ENCODE measurements at places on chromosomes 3 and 15. TPM values are rescaled to one million over a fixed set of nuclear protein-coding genes. Genes with fewer than 3 reads are reported as not detected.

- H3K27me3 ChIP-seq = no peaks in the 10 kb centered on the region
- DNase-seq = no peak
- peak overlapping the region; percentile 84 for H3K27ac ChIP-seq
These were observed 10.9 kb downstream of the GNB5 start for GRCh38 chr15:52180196-52180835.

DNA sequence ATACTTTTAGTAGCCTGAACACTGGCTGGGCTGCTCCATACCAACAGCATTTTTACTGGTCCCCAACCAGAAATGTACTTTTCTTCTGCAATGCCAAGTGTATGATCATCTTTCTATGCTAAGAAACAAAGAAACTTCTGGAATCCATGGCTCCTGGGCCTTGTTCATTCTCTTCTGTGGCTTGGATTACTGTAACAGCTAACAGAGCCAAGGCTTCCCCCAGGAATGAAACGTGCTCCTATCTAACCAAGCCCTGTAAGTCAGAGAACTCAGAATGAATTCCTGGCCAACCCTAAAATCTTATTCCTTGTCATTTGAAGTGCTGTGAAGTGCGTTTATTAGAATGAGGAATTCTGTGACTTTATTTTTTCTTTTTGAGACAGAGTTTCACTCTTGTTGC is 102.9 kb upstream of the RAD18 start:
- no peak overlapping the region for H3K27ac ChIP-seq
- H3K27me3 ChIP-seq = no peaks in the 10 kb centered on the region
- DNase-seq = no peak
- no peak overlapping the region for H3K4me3 ChIP-seq
- no peaks in the 10 kb centered on the region for H3K4me1 ChIP-seq

- no peaks in the 10 kb centered on the region for H3K36me3 ChIP-seq
- DNase-seq = no peak
- H3K27ac ChIP-seq = no peak overlapping the region
- H3K4me1 ChIP-seq = peaks cover 15% of the 10 kb centered on the region
These were observed 1.4 kb upstream of the CRABP1 start for GRCh38 chr15:78338781-78339180.

DNA sequence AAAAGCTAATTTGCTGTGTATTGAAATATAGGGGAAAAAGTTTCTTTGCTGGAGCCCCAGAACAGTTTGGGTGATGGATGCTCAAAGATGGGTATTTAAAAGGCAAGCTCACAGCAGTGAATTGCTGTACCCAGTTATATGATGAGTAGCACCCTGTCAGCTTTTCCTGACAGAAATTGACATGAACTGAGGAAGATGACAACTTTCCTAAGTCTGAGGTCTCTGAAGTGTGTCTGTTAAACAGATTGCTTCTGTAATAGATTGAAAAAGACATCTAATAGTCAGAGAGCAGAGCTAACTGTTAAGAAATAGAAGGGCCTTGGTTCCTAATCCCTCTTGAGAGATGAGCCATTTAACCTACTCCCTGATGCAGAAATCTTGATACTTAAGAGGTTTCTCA is 1278.0 kb upstream of the ALCAM start:
- H3K27me3 ChIP-seq = no peaks in the 10 kb centered on the region
- H3K36me3 ChIP-seq = no peaks in the 10 kb centered on the region
- DNase-seq = no peak

DNA sequence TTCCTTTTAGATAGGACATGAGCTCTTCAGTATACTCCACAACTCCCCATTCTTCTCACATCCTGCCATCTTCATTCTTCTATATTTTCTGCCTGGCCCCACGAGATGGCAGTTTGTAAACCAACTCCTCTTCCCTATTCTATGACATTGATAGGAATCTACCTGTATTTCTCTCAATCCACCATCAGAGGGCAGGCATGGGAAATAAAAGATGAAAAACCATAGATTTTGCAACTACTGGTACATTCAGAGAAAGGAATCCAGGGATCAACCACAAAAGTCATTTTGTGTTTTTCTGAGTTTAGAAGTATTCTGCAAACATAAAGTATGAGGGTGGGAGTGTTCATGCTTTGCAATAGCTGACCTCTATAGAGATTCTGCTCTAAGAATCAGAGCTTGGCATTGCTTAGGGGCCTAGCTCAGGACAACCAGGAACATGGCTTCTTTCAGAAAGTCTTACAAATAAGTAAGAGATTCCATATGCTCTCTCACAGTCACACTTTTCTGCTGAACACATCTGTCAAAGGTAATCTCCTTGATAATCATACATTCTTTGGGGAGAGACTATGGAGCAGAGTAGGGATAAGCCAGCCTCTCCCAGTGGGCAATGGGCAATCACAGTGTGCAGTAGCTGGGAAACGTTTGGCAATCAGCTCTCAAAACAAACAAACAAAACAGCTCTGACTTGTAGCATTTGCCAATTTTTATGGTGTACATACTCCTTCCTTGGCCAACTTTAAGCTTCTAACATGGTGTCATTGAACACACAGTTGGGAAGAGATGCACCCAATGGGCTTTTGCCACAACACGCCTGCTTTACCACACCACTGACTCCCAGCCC is 43.1 kb upstream of the SLC25A36 start:
- H3K27ac ChIP-seq = no peak overlapping the region
- H3K36me3 ChIP-seq = no peaks in the 10 kb centered on the region
- no peaks in the 10 kb centered on the region for H3K4me1 ChIP-seq
- no peak for DNase-seq

- peak; percentile 24 for DNase-seq
- no peak overlapping the region for H3K27ac ChIP-seq
- no peak overlapping the region for H3K4me3 ChIP-seq
- no peaks in the 10 kb centered on the region for H3K27me3 ChIP-seq
- peaks cover 7% of the 10 kb centered on the region for H3K4me1 ChIP-seq
- no peaks in the 10 kb centered on the region for H3K36me3 ChIP-seq
These were observed 49.5 kb downstream of the ITGA11 start for GRCh38 chr15:68382286-68383007.

DNA sequence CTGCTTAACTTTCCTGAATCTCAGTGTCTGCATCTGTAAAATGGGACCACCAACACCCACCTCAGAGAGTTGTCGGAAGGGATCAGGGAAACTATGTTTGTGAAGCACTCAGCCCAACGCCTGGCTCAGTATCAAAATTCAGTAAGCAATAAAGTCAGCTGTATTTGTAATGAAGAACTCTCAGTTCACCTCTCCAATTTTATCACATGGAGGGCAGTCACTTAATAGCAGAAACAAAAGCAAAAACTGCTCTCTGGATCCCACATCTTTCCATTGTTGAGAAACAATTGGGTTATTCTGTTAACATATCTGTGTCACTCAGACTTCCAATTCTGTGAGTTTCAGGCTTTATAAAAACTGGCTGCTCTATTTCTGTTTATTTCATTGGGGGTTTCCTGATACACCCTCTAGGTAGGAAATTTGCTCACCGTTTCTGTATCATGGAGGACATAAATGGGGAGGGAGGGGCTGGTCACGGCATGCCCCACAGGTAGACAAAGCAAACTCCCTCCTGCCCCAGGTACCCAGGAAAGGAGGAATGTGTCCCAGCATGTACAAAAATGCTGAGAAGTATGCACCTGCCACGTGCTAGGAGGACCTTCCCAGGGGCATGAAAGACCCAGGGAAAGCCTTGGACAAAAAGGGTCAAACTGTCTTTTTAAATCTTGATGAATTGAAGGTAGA is 81.4 kb upstream of the LMOD3 start:
- no peaks in the 10 kb centered on the region for H3K27me3 ChIP-seq
- no peak for DNase-seq
- H3K36me3 ChIP-seq = no peaks in the 10 kb centered on the region
- H3K4me1 ChIP-seq = no peaks in the 10 kb centered on the region
- H3K4me3 ChIP-seq = no peak overlapping the region
- no peak overlapping the region for H3K27ac ChIP-seq

GRCh38 chr3:109618766-109619378 is 281.5 kb upstream of the DPPA4 start:
- H3K27ac ChIP-seq = no peak overlapping the region
- no peak overlapping the region for H3K4me3 ChIP-seq
- H3K27me3 ChIP-seq = no peaks in the 10 kb centered on the region
- no peaks in the 10 kb centered on the region for H3K4me1 ChIP-seq
- H3K36me3 ChIP-seq = no peaks in the 10 kb centered on the region

- H3K4me3 ChIP-seq = no peak overlapping the region
- no peaks in the 10 kb centered on the region for H3K4me1 ChIP-seq
- no peak overlapping the region for H3K27ac ChIP-seq
- no peak for DNase-seq
- H3K27me3 ChIP-seq = no peaks in the 10 kb centered on the region
- H3K36me3 ChIP-seq = no peaks in the 10 kb centered on the region
These were observed 88.3 kb upstream of the PRR23C start for GRCh38 chr3:139132976-139133375.

GRCh38 chr15:67456677-67457529 is 64.0 kb upstream of the C15orf61 start:
- no peak overlapping the region for H3K27ac ChIP-seq
- no peaks in the 10 kb centered on the region for H3K36me3 ChIP-seq
- H3K27me3 ChIP-seq = no peaks in the 10 kb centered on the region
- peak; percentile 80 for DNase-seq
- no peak overlapping the region for H3K4me3 ChIP-seq
- no peaks in the 10 kb centered on the region for H3K4me1 ChIP-seq

DNA sequence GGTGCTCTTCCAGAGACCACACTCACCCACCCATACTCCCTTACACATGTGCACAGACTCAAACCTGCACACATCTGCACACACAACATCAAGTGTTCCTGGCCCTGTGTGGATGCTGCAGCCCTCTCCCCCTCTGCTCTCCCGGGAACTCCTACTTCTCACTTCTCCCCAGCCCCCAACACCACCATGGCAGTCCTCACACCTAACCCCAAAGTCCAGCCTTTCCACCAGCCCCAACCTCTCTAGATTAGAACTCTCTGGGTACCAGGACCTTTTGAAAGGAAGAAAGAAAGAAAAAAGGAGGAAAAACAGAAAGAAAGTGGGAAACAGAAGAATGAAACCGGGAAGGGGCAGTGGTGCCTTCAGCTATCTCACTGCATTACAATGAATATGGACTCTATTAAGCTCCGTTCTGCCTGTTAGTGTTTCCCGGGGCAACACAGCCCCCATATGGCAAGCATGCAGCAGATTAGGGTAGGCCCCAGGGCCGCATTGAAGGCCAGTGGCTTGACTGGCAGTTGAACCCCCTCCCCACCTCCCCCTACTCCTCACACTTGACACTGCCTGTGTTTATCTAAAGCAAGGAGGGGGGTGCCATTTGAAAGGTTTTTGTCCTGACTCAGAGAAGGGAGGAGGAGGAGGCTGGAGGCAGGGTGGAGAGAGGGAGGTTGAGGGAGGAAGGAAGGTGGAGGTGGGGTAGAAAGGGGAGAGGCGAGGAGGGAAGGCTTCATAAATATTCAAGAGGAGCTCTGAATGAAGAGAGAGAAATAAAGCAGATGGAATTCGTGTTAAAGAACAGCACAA is 30.1 kb downstream of the BOC start:
- H3K27ac ChIP-seq = peak overlapping the region; percentile 69
- H3K4me3 ChIP-seq = no peak overlapping the region
- peaks cover 62% of the 10 kb centered on the region for H3K4me1 ChIP-seq
- DNase-seq = no peak
- no peaks in the 10 kb centered on the region for H3K27me3 ChIP-seq

DNA sequence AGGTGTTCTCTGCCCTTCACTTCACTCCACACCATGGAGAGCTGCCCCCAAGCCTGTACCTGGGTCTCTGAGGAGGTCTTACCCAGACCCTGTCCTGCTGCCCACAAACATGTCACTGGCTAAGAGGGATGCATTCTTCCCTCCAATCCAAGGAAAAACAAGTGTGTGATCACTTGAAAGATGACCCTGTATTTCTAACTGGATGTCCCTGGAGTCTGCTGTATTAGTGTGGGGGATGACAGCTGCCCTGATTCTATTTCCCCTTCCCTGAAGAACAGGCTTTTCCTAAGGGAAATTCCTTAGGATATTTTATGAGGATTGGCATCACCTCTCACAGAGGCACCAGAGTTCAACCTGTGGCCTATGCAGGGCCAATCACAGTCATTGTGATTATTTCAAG is 55.0 kb upstream of the GATA2 start:
- no peak for DNase-seq
- H3K27ac ChIP-seq = no peak overlapping the region
- H3K4me1 ChIP-seq = no peaks in the 10 kb centered on the region
- H3K36me3 ChIP-seq = no peaks in the 10 kb centered on the region

GRCh38 chr3:98893740-98894139 is 7.8 kb downstream of the DCBLD2 start:
- H3K4me3 ChIP-seq = no peak overlapping the region
- H3K36me3 ChIP-seq = no peaks in the 10 kb centered on the region
- no peaks in the 10 kb centered on the region for H3K27me3 ChIP-seq
- H3K4me1 ChIP-seq = peaks cover 31% of the 10 kb centered on the region
- DNase-seq = no peak

GRCh38 chr15:39411102-39411989 is 169.5 kb upstream of the THBS1 start:
- no peak overlapping the region for H3K4me3 ChIP-seq
- H3K27ac ChIP-seq = no peak overlapping the region
- H3K36me3 ChIP-seq = no peaks in the 10 kb centered on the region
- H3K4me1 ChIP-seq = no peaks in the 10 kb centered on the region

DNA sequence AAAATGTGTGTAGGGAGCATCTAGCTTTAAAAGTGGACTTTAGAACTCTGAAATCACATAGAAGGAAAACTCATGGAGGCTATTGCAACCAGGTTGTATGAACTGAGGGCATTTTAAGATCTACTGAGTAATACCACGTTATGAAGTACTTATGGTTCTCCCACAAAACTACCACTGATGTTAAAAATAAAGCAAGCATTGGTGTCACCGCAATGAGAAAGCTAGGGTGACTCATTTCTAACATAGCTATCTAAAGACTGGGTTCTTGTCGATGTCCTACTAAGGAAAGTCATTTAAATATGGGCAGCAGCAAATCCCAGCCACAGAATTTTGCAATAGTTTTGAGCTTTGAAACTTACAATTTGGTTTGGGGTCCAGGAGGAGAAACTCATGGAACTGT is 584.8 kb downstream of the DIPK2A start:
- no peaks in the 10 kb centered on the region for H3K36me3 ChIP-seq
- no peak for DNase-seq
- no peak overlapping the region for H3K27ac ChIP-seq
- no peaks in the 10 kb centered on the region for H3K4me1 ChIP-seq
- H3K4me3 ChIP-seq = no peak overlapping the region

The NGRN gene
- 119 TPM for total RNA-seq

The TAMM41 gene
- 10.7 TPM for total RNA-seq

The ITPKA gene
- total RNA-seq = 0.49 TPM

The GOLGA8B gene
- total RNA-seq = 97.8 TPM

The TTLL13 gene
- not detected for total RNA-seq

The RGMA gene
- 58.6 TPM for total RNA-seq

The EPB42 gene
- total RNA-seq = not detected

The ZNF445 gene
- 13.3 TPM for total RNA-seq

The CLDN16 gene
- total RNA-seq = not detected

The WDR93 gene
- not detected for total RNA-seq

The LPP gene
- total RNA-seq = 1,299 TPM
